ENCODE measurements at places on chromosomes 3 and 15. TPM values are rescaled to one million over a fixed set of nuclear protein-coding genes. Genes with fewer than 3 reads are reported as not detected.

GRCh38 chr3:177514611-177515499, 317.6 kb upstream of the TBL1XR1 start:
- DNase-seq: no peak

- DNase-seq: no peak
These were observed 6.9 kb downstream of the INAFM2 start for GRCh38 chr15:40330368-40330836.

GRCh38 chr3:179196098-179196497, 47.9 kb downstream of the PIK3CA start:
- DNase-seq: no peak

DNA sequence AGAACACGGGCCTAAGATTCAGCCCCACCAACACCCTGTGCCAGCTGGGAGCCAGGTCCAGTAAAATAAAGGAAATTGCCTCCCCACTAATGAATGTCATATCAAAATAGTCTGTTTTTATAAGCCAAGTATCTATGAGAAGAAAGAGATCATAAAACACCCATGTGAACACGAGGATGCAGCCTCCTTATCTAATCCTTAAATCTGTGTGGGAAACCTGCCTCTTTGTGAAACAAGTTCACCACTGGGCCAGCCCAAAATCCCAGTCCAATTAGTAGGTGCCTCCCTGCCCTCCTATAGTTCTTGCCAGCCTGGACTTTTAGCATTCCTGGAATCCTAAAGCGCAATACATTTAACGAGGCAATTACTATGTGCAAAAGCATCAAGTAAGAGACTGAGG, 42.0 kb downstream of the SCAPER start:
- no peak for DNase-seq

DNA sequence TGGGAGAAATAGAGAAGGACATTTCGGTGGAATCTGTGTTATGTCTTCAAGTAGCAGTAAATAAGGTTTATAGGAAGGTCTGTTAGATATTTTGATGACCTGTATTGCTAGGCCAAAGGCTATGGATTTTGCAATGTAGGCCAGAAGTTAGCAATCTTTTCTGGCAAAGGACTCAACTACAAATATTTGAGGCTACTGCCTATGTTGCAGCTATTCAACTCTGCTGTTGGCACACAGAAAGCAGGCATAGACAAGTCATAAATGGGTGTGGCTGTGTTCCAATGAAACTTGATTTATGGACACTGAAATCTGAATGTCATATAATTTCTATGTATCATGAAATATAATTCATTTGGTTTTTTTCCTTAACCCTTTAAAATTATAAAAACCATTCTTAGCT, 438.7 kb upstream of the C2CD4B start:
- DNase-seq: no peak

DNA sequence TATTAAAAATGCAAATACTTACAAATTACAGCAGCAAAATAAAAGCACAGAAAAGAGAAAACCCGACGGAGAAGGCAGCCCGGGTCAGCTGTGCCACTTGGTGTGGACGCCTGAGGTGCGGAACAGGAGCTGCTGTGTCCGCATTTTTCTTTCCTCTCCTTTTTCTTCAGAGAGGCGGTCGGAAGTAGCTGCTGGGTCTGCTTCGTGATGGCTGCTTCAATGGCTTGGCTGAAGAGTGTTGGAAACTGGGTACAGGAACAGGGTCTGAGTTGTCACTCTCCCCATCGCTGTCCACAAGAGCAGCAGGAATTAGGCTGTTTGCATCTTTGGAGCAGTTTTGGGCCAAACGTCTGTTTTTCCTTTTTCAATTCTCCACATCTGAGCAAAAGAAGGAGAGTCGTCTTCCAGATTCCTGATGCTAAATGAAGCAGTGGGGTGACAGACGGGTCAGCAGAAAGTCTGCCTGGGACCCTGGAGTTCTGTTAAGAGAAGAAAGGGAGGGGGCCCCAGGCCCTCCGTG, 53.5 kb upstream of the ARL8B start:
- DNase-seq: no peak

- DNase-seq: no peak
These were observed 2.2 kb upstream of the FOXB1 start for GRCh38 chr15:60001610-60002527.

- peak; percentile 78 for DNase-seq
These were observed 27.3 kb upstream of the FGD5 start for GRCh38 chr3:14791343-14791945.

- no peak for DNase-seq
These were observed 309.9 kb downstream of the RPLP1 start for GRCh38 chr15:69762373-69763148.

DNA sequence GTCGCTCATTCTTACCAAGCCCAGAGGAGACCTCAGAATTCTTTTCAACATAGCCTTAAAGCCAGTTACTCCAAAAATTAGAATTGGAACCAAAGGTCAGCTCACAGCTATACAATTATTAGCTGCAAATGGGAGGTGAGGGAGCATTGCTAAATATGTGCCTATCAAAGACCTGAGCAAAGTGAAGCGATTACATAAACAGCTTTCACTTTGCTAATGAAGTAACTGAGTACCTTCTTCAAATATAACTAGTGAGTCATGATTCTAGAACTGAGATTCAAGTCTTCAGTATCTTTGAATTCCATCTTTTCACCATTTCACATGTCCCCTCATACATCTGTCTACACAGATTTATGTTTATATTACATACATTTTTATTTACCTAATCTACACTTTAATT, 122.6 kb downstream of the P2RY1 start:
- no peak for DNase-seq

DNA sequence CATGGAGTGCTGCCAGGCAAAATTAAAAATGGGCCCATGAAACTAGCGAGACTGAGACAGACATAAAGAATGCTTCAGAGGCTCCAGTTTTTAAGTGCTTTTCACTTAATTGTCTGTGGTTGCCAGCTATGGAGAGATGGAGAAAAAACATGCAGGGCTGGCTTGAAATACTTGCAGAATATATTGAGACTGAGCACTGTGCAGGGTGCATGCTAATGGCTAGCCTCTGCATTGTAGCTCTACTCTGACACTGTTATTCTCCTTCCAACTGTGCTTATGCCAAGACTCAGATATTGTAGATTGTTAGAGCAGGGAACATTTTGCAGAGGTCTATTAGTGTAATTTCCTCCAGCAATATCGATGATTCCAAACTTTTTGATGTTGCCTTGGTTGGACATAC, 735.0 kb downstream of the PDCD6IP start:
- no peak for DNase-seq

- DNase-seq: no peak
These were observed 54.0 kb downstream of the KCNH8 start for GRCh38 chr3:19202303-19202702.

The PEAK1 gene
- total RNA-seq: 54.3 TPM

The FBLN2 gene
- not detected for total RNA-seq

The PRSS50 gene
- not detected for total RNA-seq

The CAMKV gene
- total RNA-seq: 0.38 TPM

The PRICKLE2 gene
- 4.0 TPM for total RNA-seq

The ZNF620 gene
- total RNA-seq: 13.6 TPM

Data from Calu3 (cell line).